ENCODE measurements at places on chromosomes 7 and 10.

DNA sequence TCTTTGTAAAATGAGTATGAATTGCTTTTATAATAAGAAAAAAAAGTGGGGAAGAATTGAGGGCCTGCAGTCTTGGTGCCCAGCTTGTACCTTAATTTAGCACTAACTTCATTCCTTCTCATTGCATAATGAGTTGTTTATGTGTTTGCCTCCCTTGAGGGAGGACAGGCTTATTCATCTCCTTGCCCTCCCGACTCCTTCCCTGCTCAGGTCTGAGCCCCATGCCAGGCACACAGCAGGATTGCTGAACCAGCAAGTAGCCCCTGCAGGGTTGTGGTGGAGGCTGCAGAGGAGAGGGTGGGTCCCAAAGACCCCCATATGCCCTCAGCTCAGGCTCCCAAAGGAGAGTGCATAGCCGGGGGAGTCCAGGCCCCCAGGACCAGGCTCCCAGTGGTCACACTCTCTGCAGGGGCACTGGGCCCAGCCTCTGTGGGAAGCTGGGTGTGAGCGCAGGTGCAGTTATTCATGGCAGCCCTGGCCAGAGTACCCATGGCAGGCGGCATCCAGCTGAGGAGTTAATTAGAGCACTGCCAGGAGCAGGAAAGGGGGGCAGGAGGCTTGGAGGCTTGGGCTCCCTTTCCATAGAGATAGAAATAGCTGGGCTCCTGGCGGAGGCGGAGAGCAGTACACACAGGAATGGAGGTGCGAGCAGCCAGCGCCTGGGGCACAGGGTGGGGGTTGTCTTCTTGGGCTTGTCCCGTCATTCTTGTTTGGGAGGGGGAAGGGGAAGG, 28.2 kb upstream of the GOLGA7B start:
- no peak for DNase-seq

GRCh38 chr7:108589874-108590273, 20.2 kb downstream of the DNAJB9 start:
- DNase-seq: no peak

DNA sequence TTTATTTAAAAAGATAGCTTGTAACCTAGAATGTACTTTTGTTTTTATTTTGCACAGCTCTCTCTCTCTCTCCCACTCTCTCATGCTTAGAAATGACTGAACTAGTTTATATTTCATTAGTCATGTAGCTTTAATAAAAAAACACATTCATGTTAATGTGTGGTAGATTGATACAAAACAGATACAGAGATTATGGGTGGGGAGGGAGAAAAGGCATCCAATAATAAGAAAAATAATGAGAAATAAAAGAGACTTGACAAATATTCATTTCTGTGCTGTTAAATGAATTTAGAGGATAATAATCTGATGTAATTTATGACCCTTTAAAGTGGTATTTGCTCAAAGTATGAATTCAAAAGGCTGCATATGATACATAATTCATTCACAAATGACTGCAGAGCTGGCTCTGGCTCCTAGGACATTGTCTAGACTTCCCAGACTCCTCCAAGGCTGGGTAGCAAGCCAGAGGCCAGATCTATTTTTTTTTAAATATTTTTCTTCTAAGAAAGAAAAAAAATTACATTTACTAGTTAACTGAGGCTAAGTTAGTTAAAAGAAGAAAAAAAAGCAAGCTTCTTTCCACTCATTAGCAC, 105.7 kb upstream of the DNAJB12 start:
- DNase-seq: no peak

GRCh38 chr10:78794736-78795455, 273.9 kb upstream of the ZMIZ1 start:
- DNase-seq: no peak

GRCh38 chr7:65840446-65840845, 32.4 kb upstream of the VKORC1L1 start:
- DNase-seq: no peak

GRCh38 chr7:3283130-3283704, 17.8 kb upstream of the SDK1 start:
- no peak for DNase-seq

DNA sequence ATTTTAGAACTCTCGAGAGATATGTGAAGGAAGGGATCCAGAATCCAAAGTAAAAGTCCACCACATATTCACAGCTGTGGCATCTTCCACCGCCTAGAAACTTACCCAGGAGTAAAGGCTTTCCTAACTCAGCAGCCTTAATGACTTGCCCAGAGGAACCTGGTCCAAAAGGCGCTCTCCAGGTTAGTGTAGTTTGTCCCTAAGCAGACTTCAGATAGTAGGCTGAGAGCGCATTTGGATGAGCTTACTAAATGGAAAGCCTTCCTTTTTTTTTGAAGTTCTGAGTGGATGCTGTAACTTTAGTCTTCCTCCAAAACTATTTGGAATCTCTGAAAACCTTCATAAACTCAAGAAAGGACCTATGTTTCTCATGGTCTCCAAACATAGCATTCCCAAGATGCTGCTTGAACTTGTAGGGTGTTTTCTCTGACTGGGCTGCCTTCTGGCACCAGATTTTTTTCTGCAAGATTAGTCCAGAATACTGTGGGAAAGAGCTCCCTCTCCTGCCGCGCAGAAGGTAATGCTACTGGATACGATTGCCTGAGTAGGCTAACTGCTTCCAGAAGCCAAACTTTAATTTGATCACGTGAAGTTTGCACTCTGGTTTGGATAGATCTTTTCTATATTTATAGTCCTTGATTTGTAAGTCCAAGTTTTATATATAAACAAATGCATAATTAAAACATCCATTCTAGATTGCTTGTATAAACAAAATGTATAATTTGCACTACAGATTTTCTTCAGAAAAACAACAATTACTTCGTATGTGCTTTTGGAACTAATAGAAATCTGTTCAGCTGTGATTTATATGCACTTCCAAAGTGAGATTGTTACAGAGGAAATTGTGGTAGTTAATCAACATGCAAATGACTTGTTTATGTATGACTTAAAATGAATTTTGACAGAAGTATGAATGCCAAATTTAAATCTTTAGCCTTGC, 19.6 kb upstream of the GPR37 start:
- DNase-seq: peak; percentile 5

DNA sequence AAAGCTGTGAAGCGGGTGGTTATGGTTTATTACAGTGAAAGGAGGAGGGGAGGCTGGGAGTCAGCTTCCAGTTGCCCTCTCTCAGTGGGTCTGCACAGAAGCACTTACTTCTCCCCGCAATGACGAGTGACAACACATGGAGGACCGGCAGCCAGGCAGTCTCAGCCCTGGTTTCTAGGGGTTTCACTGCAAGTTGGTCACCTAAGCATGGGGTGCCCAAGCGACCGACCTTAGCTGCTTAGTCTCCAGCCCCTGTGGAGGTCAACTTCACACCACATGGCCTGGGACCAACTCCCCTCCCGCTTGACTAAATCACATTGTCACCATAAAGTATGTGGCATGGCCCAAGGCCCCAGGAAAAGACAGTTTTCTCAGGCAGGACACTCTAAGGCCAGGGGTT, 99.9 kb upstream of the ZNF32 start:
- DNase-seq: no peak

GRCh38 chr10:14010101-14010558, 320.6 kb downstream of the FRMD4A start:
- peak; percentile 74 for DNase-seq

- DNase-seq: no peak
These were observed 10.3 kb downstream of the TMEM229A start for GRCh38 chr7:124022551-124022950.

GRCh38 chr7:102836191-102836919, 76.4 kb upstream of the LRRC17 start:
- DNase-seq: peak; percentile 82

DNA sequence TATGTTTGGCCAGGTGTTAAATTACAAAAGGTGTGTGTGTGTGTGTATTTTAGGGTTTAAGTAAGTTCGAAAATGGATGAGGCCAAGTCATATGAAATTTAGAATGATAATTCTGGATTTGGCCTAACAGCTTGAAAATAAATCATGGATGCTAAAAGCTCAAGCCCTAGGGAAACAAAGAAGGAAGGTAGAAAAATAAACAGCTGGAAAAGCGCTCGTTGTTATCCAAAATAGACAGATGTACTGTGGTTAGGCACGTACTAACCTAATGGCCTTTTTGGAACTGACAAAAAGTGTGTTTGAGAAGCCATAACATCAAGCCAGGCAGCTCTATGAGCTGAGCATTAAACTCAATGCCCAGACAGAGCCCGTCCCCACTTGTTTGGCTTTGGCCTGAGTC, 17.5 kb upstream of the PALS2 start:
- DNase-seq: no peak

- no peak for DNase-seq
These were observed 157.3 kb upstream of the MTPN start for GRCh38 chr7:136134503-136134902.

DNA sequence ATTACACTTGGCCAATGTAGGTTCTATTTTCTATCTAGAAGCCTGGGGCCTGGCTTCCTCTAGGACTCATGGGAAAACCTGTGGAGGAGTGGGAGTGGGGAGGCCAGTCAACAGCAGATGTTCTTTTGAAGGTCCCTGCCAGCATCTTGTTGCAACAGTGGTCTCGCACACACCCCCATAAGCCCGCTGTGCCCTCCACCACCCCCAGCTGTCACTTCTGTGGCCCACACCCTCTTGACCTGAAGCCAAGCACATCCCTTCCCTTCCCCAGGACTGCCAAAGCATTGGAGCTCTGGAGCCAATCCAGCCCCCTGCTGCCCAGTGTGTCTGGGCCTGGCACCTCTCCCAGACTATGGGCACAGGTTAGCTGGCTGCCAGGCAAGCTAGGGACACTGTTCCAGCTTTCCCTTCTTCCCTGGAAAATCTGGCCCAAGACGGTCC, 1.9 kb upstream of the STX1A start:
- DNase-seq: no peak

DNA sequence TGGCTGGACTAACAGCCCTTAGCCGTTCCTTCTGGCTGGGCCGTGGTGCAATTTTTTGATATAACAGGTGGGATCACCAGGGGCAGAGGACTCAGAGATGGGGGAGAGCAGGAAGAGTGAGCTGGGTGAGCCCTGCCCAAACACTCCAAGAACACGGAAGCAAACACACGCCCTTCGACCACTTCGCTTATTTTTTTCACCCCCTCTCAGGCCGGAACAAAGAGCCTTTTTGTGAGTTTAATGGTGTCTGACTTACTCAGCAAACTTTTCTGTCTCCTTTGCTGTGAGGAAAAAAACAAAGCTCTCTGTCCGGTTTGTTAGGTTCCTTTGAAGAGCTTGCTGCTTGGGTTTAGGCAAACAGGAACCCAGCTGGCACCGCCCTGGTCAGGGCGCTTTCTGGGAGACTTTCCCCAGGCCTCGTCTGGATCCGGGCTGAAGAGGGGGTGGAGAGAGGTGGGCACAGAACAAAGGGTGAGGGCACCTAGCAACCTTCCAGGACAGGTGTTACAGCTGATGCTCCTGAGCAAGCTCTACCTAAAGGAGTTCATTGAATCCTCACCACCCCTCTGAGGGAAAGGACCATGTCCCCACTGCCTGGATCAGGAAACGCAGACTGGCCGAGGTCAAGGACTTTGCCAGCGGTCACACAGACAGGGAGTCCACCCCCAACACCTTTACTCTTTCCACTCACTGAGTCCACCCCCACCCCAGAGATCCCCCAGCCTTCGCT, 23.3 kb downstream of the CALML3 start:
- DNase-seq: no peak
